Ureter (tissue), 1 donor: ENCODE measurements at places on chromosomes 3 and 15.

DNA sequence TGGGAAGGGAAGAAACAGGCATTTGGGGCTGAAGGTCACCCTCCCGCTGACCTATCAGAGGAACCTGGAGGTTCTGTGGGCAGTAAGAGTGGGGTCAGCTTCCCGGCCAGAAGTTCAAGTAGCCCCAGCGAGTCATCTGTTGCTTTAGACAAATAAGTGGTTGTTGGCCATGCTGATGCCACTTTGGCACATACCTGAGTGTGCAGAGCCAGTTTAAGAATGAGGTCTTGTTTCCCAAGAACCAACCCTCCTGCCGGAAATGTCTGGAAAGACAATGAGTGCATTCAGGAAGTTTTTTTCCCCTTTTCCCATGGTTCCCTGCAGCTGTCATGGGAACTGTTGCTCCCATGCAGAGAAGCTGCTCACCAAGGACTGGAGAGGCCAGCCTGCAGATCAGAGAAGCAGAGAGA lies 166.7 kb downstream of the ZNF621 start:
- no peak for DNase-seq

DNA sequence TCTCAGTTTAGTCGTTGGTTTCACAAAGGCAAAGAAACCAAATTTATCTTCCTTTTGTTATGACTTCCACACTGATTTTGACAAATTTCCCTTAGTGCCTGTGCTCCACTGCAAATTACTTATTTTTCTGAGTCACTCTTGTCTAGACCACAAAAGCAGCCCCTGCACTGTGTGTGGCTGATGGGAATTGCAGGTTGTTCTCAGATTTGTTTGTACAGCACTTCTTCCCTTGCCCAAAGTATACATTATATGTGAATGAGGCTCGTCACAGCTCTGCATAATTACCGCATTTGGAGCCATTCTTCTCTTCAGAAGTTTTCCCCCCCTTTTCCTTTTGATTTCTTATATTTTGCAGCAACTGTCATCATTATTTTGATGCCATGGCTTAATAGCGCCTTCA lies 354.2 kb upstream of the IL12A start:
- DNase-seq: no peak

DNA sequence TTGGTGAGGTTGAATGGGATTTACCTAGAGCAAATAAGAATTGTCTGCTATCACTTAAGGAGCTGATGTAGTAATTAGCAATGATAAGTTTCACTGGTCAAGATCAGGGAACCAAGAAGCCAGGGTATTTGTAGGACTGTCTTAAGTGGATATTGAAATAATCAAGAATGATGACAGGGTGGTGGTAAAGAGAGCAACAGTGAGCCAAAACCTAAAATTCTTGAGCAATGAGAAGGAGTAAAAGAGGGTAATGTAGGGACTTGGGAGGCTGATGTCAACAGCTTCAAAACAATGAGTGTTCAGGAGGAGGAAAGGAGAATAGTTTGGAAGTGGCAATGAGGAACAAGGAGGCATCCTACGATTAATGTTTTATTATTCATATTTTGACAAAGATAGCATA lies 31.5 kb upstream of the SLC2A2 start:
- DNase-seq: no peak

DNA sequence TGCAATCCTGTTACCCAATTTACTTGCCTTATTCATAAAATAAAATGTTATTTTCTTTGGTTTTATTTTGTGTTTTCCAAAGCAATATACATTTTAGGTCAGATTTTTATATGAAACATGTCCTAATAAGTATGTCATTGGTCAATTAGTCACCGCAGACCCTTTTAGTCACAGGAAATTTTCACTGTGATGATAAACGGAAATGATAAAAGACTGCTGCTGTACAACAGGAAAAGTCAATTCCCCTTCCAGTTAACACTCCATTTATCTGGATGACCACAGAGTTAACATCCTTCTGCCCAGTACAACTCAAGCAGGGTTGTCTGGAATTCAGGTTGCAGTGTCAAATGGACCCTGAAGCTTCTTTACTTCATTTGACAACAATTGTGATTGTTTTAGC lies 175.2 kb downstream of the LSAMP start:
- no peak for DNase-seq

DNA sequence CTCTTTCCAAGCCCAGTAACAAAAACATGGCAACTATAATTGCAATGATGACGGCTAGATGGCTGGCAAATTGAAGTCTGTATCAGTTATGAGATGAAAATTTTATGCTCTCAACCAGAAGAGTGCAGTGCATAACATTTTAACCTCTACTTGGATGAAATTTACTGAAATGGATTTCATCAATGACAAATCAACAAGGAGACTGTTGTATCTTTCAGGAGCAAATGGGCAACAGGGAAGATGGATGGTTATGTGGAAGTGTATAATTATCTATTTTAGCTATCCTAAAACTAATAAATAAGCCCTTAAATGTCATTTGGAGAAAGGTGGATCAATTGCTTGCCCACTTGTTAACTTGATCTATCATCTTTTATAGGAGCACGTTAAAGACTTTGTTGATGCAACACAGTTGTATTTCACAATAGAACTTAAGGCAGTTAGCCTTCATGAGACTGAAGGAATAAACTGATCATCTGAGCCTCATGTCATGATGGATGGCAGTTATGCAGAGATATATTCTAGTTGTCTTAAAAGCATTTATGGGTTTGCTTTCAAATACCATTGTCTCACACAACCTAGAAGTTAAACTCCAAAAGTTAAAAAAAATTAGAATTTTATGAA lies 315.1 kb upstream of the TBC1D5 start:
- DNase-seq: no peak

DNA sequence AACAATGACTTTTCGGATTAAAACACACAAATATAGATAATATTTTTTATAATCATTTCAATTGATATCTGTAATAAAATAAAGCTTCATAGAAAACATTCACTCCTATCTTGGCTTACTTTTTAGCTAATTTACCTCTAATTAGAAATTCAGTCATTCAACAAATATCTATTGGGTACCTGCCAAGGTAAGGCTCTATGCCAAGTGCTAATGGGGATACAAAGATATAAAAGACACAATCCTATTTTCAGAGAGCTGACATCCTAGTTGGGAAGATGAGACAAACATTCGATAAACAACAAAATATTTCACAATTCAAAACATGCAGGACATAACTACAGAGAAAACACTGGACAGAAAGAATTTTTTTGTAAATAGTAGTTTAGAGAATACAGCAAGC lies 63.3 kb downstream of the ULK4 start:
- DNase-seq: no peak

DNA sequence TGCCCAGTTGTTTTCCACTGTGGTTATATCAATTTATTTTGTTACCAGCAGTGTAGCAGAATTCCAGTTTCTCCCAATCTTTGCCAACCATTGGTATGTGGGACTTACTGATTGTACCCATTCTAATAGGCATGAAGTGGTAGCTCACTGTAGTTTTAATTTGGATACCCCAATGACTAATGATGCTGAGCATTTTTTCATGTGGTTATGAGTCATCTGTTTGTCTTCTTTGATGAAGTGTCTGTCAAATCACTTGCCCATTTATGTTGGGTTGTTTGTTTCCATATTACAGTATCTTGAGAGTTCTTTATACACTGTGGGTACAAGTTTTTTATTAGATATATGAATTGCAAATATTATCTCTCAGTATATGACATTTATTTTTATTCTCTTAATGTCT lies 644.3 kb downstream of the NR2F2 start:
- DNase-seq: no peak

DNA sequence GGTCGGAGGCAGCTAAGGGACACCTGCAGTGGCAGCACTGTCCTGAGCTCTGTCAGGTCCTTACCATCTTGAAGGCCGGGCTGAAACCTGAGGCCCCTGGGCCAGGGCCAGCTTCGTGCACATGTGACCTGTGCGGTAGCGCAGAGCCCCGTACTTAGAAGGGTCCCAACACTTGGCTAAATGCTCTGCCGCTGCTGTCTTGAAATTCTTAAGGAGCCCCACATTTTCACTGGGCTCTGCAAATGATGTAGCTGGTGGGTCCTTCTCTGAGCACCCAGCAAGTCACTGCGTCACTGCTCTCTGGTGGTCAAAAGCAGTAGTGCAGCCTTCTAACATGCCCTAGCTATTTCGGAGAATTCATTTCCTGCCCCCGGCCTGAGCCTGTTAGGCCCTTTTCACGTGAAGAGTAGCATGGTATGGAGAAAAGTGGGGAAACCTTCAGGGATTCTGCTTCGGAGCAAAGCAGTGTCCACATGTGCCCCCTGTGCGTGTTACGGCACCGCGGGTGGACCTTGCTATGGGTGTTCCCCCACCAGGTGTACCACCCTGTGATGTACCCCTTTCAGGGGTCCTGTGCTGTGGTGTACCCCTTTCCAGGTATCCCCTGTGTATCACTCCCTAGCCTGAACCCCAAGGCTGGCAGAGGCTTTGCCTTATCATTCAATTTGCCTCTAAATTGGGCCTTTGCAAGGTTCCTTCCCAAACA lies 79.7 kb downstream of the TMEM266 start:
- peak; percentile 75 for DNase-seq

DNA sequence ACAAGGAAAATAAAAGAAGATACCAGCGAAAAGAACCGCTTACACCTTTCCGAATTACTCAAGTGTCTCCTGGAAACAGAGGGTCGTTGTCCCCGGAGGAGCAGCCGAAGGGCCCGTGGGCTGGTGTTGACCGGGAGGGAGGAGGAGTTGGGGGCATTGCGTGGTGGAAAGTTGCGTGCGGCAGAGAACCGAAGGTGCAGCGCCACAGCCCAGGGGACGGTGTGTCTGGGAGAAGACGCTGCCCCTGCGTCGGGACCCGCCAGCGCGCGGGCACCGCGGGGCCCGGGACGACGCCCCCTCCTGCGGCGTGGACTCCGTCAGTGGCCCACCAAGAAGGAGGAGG lies 325 bp downstream of the ALCAM start:
- peak; percentile 46 for DNase-seq

DNA sequence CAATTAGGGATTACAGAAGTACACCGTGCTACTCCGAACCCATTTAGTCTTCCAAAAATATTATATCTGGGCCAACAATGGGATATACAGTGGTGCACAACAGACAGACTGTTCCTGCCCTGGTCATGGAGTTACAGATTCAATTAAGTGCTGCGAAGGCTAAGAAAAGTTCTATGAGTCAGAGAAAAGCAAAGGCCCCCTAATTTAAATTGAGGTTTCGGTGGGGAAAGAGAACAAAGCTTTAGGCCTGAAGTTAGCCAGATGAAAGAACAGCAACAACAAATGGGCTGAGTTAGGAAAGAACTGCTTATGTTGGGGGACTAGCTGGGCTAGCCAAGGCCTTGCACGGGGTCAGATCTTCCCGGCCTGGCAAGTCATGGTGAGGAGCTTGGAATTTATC lies 131.8 kb downstream of the MDFIC2 start:
- no peak for DNase-seq

- no peak for DNase-seq
These were observed 9.0 kb downstream of the TOP2B start for GRCh38 chr3:25655659-25656058.

GRCh38 chr3:128648940-128649663 lies 1.5 kb downstream of the RPN1 start:
- DNase-seq: no peak

- no peak for DNase-seq
These were observed 364.6 kb upstream of the TBL1XR1 start for GRCh38 chr3:177561769-177562392.

GRCh38 chr15:76298986-76299385 lies 12.3 kb downstream of the ETFA start:
- DNase-seq: no peak
